ENCODE measurements at places on chromosomes 1 and 21.
A peak's percentile ranks its signal among the peaks of the same experiment; 100 is the strongest.

GRCh38 chr1:227321035-227321434 is 2.7 kb upstream of the CDC42BPA start:
- DNase-seq, result peak; percentile 30

- no peak for DNase-seq
Measured at GRCh38 chr1:3502641-3503524, 48.4 kb downstream of the ARHGEF16 start.

- no peak for DNase-seq
Measured at GRCh38 chr1:21198929-21199328, 22.2 kb upstream of the EIF4G3 start.

GRCh38 chr21:45364468-45365185 is 40.3 kb upstream of the COL18A1 start:
- DNase-seq, result no peak

- no peak for DNase-seq
Measured at GRCh38 chr1:229108598-229109201, 162.2 kb upstream of the RAB4A start.

DNA sequence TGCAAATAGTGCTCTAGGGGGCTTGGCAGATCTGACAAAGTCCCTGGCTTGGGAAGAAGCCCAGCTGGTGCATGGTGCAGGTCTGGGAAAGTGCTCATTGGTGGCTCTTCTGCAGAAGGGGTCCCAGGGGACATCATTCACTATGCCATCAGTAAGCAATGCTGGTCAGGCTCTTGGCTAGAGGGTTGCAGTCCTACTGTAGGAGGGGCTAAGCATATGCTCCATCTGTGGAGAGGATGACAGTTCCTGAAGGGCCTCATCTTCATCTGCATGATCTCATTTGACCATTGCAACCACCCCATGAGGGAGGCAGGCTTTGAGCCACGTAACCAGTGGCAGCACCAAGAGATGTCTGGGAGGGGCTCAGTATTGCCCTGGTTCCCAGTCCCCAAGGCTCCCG is 31.5 kb upstream of the VASH2 start:
- DNase-seq, result no peak

- no peak for DNase-seq
Measured at GRCh38 chr1:176770066-176770465, 307.1 kb downstream of the PAPPA2 start.

DNA sequence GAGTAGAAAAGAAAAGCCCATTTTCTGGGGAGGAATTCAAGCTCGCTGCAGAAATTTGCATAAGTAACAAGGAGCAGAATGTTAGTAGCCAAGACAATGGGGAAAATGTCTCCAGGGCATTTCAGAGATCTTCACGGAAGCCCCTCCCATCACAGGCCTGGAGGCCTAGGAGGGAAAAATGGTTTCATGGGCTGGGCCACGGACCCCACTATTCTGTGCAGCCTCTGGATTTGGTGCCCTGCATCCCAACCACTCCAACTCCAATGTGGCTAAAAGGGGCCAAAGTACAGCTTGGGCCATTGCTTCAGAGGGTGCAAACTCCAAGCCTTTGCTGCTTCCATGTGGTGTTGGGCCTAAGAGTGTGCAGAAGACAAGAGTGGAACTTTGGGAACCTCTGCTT is 43.1 kb downstream of the NTPCR start:
- no peak for DNase-seq

DNA sequence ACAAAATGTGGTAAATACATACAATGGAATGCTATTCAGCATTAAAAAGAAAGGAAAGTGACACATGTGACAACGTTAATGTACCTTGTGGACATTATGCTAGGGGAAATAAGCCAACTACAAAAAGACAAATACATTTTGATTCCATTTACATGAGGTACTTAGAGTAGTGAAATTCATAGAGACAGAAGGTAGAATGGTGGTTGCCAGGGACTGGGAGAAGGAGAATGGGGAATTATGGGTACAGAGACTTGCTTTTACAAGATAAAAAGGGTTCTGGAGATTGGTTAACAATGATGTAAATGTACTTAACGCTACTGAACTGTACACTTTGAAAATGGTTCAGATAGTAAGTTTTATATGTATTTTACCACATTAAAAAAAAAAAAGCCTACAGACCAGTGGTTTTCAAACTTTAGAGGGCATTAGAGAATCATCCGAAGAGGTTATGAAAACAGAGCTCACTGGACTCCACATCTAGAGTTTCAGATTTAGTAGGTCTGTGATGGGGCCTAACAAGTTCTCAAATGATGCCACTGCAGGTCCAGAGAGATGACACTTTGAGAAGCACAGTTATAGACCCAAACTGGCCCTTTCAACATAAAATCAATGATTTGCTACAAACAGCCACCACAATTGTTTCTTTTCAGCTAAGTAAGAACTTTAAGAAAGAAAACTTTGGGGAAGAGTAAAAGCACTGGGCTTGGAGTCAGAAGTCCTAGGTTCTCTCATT is 9.6 kb upstream of the ADCY10 start:
- no peak for DNase-seq

GRCh38 chr1:164773102-164773501 is 214.1 kb downstream of the PBX1 start:
- no peak for DNase-seq

DNA sequence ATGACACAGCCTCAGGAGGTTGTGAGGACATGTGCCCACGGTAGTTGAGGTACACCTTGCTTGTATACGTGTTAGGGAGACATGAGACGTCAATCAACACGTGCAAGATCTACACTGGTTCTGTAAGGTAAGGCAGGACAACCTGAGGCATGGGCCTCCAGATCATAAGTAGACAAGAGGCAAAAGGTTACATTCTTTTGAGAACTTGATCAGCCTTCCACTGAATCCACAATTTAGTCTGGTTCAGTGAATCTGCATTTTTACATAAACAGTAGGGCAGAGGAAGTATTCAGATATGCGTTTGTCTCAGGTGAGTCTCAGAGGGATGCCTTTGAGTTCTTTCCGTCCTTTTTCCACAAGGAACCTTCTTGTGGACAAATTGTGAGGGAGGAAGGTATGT is 348.9 kb downstream of the ASTN1 start:
- no peak for DNase-seq

DNA sequence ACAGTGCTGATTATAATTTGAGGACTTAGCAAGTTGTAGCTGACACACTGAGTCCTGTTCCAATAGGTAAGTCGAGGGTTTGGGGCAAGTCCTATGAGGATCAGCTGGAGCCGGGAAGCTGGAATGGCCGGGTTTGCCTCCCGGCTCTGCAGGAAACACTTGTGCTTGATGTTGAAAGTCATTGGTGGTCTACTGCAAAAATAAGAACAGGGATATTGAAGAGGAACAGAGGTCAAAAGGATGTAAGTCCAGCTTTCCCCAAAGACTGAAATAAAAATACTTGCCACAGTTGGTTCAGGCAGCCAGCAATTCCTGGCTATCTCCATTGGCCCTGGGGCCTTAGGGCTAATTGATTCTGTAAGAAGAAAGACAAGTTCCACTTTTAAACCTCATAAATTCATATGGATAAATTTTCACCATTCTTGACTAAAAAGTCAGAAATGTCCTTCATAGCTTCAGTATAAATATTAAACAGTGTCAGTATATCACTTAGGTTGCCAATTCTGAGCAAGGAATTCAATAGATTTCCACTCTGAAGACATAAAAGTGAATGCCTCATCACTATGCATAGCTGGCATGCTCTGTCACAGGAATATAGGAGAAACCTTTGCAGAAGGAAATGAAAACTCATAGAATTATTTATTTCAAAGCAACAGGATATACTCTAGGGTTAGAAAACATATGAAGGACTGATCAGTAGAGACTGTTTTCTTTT is 165.2 kb downstream of the AK5 start:
- no peak for DNase-seq

- DNase-seq, result peak; percentile 65
Measured at GRCh38 chr1:160046494-160047110, 14.8 kb upstream of the PIGM start.

DNA sequence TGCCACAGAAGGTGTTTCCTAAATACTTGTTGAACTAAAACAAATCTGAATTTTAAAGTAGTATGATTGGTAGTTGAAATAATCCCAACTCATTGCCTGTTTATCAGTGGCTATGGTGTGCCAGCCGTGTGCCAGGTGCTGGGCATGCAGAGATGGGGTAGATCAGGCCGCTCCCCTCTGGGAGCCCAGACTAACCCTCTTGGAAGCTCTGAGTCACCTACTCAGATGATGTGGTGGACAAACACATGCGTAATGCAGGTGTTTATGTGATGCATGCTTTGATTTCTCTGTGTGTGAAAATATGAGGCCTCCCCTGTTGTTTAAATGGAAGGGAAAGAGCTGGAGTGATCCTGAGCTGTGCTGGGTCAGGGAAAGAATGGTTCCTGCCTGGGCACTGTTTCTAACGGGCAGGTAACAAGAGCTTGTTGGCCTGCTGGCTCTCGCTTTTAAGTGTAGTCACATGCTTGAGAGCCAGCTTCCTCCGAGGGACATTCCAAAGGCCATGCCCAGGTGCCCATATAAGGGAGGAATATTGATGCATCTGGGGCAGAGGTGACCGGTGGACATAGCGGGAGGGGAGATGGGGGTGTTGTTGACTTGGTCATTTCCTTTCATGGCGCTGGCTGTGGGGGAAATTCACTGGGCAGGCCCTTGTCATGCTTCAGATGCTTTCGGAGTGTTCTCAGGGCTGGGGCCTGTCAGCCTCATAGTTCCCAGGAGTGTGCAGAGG is 10.2 kb downstream of the MFN2 start:
- DNase-seq, result no peak

GRCh38 chr21:41962425-41962966 is 8.7 kb upstream of the C2CD2 start:
- DNase-seq, result no peak

GRCh38 chr1:59707178-59707791 is 107.5 kb upstream of the HOOK1 start:
- no peak for DNase-seq

DNA sequence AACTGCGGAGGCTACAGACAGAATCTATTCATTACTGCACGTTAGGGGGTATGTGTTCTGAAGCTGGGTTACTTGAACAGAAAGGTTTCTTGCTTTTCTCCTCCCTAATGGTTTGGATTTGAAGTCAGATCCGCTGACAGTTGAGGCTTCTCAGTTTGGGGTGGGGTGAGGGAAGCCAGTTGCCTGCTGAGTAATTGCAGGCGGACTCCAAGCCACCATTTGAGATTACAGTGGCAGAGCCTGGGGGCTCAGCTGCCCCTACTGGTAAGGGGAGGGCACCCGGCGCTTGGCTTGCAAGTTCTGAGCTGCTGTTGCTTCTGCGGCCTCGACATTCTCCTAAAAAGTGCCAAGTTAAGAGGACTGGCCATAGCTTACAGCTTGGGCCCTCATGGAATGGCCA is 2.0 kb downstream of the GRHL3 start:
- peak; percentile 58 for DNase-seq

DNA sequence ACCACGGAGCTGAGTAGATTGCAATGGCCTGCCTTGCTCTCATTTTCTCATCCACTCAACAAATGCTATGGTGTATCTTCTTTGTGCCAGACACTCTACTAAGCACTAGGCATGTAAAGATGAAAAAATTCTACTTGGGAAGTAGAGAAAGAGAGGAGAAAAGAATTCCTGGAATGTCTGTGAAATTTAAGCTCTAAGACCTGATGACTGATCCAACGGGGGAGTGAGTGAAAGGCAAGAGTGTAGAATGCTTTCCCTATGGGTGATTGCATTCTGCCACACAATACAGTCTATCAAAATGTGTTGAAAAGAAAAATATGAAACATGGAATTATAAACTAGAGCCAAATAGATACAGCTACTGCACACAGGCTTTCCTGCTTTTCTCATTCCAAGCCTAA is 82.3 kb downstream of the CYYR1 start:
- no peak for DNase-seq

DNA sequence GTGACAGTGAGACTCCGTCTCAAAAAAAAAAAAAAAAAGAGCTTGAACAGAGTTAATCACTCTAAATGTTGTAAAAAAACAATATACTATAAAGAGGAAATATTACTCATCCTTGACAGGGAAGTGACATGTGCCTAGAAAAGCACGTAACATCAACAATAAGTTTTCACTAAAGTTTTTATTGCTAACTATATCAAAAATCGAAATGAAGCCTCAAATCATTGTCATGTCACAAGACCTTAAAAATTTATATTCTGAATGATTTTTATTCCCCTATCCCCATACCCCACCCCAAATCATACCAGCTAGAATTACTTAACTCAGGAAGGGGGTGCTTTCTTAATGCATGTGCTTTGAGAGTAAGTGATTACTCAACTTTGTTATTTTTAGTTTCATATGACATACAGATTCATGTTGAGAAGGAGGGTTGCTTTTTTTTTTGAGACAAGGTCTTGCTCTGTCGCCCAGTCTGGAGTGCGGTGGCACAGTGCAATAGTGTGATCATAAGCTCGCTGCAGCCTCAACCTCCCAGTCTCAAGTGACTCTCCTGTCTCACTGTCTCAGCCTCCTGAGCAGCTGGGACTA is 53.6 kb upstream of the MUTYH start:
- peak; percentile 38 for DNase-seq

Measured in activated CD4-positive, alpha-beta T cell treated with anti-CD3 and anti-CD28 coated beads, Interleukin-2, Interleukin-6, amounts not matched to agents 100 ng/mL and 50 ng/mL, durations not matched to agents 16 hours and 8 hours (primary cell).